Epithelial cell of alveolus of lung (primary cell): ENCODE measurements at places on chromosomes 7 and 10. TPM values are rescaled to one million over a fixed set of nuclear protein-coding genes. Genes with fewer than 3 reads are reported as not detected.

ITPRID1 gene
- total RNA-seq, result not detected in 2 replicates

ANKRD61 gene
- total RNA-seq, result 0.08 and 0.39 TPM in 2 replicates

CALML5 gene
- total RNA-seq, result not detected in 2 replicates

CTAGE8 gene
- total RNA-seq, result 0.08 and 0.26 TPM in 2 replicates

EN2 gene
- not detected in 2 replicates for total RNA-seq

GDF2 gene
- not detected in 2 replicates for total RNA-seq

TCAF1 gene
- total RNA-seq, result 56.9 and 147 TPM in 2 replicates
